ENCODE measurements at places on chromosomes 4 and X.

GRCh38 chr4:108454227-108454626 lies 166.1 kb upstream of the RPL34 start:
- DNase-seq, result no peak

DNA sequence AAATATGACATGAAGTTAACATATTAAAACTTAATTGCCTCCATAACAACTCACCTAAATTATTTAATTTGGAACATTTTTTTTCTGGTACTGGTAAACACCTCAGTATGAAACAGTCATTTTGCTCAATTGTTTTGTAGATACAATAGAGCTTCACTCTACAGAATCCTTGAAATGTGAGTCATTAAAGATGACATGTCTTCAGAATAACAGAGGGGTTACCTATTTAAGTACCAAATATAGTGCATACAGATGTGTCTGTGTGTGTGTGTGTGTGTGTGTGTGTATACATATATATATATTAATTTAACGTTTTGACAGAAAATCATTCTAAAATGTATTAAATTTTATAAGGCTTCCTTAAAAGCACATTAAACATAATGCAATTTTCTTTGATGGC lies 297.6 kb downstream of the INPP4B start:
- DNase-seq, result no peak

GRCh38 chr4:113330200-113330599 lies 280.7 kb downstream of the ANK2 start:
- DNase-seq, result no peak

DNA sequence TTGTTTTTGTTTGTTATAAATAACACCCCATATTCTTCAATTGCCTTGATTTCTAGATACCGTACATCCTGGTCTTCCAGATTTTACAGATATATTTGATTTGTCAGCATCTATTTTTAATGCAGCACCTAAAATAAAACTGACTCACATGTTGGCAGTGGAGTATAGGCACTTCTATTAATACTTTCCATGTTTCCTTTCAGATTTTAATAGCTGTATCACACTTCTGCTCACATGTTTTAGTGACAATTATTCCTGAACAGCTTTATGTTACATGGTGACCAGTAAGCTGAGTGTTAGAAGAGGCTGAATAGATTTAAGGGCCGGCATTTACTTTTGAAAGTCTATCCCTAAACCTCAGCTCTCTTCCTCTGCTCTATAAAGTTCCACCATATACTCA lies 46.1 kb downstream of the C4orf46 start:
- no peak for DNase-seq

DNA sequence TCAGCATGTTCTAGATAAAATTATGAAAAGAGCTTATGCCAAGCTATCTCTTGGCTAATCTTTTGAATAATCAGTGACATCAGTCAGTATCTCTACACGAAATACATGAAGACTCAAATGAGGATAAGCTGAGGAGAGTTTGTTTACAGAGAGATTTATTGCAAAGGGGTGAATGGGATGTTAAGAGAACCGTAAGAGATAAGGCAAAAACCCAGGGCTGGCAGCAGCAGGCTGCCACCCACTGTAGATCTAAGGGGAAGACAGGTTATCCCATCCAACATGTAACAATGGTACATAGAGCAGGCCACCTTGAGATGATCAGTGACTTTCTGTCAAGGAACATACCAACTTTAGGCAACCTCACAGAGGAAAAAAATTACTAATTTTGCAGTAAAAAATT lies 432.1 kb upstream of the NR3C2 start:
- DNase-seq, result no peak

- DNase-seq, result no peak
Observed at GRCh38 chr4:109315818-109316217, 13.4 kb upstream of the COL25A1 start.

DNA sequence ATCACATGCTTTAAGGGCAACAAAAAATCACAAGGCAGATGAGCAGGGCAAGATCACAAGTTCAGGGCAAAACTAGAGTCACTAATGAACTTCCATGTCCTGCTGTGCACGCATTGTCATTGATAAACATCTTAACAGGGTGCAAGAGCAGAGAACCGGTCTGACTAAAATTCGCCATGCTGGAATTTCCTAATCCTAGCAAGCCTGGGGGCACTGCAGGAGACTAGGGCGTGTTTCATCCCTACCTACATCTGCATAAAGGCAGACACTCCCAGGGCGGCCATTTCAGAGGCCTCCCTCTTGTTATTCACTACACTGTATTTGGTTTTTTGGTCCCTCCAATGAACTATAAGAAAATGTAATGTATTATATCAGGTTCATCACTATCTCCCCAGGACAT lies 203.6 kb downstream of the ARHGEF9 start:
- no peak for DNase-seq

DNA sequence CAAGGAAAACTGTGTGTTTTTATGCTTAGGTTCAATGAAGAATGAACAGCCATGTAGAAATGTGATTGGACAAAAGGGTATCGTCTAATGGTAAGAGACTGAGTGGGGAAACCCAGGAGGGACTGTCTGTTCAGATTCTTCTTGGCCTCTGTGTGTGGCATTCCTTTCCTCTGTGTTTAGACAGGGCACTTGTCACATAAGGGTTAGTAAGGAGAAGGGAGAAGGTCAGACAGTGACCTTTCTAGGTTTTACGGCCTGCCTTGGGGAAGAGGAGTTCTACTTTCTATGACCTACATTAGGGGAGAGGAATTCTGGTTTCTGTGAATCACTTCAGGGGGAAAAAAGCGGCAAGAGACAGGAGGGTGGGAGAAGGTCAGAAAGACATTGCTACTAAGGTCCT lies 119.5 kb downstream of the GC start:
- DNase-seq, result no peak

- DNase-seq, result no peak
Observed at GRCh38 chr4:111216791-111217190, 593.9 kb upstream of the PITX2 start.

DNA sequence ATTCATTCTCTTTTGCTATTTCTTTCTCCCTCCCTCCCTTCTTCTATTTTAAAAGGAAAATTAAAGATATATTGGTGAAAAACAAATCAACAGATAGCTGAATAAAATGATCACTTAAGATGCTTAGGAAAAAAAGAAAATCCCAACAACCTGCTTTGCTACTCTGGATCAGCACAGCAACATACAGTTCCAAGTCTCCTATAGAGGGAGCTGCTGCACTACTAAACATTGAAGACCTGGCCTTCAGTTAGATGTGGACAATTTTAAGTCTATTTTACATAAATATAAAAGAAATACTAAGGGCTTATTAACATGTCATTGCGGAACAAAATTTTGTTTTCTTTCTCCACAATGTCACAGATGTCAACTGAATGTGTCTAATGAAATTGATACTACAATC lies 226.4 kb downstream of the MAGEB5 start:
- DNase-seq, result no peak

DNA sequence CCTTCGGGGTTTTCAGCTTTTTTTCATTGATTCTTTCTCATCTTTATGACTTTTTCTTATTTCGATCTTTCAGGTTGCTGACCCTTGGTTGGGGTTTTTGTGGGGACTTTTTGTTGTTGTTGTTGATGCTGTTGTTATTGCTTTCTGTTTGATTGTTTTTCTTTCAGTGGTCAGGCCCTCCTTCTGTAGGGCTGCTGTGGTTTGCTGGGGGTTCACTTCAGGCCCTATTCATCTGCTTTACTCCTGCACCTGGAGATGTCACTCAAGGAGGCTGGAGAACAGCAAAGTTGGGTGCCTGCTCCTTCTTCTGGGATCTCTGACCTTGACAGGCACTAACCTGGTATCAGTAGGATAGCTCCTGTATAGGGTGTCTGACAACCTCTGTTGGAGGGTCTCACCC lies 39.9 kb upstream of the PCDH18 start:
- no peak for DNase-seq

GRCh38 chr4:26796081-26796480 lies 64.6 kb upstream of the STIM2 start:
- DNase-seq, result no peak

GRCh38 chr4:145626623-145626982 lies 7.4 kb downstream of the MMAA start:
- no peak for DNase-seq

- no peak for DNase-seq
Observed at GRCh38 chr4:110188113-110188512, 10.3 kb downstream of the ELOVL6 start.

GRCh38 chr4:122798101-122798500 lies 28.5 kb upstream of the FGF2 start:
- DNase-seq, result no peak

DNA sequence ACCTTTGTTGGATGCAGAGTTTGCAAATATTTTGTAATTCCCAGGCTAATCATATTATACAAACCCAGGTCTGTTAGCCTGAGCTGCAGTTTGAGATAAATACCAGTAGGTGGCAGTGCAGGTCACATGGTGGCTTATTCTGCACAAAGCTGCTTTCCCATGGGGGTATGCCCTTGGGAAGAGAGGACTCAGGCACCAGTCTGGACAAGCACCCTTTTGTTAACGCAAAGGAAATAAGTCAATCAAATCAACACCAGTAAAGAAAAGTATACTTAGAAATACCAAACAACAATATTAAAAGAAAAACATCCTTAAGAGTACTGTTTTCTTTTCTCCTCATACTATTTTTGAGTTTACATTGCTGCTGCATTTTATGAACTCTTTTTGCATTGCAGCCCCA lies 389.0 kb upstream of the ZFP42 start:
- no peak for DNase-seq

DNA sequence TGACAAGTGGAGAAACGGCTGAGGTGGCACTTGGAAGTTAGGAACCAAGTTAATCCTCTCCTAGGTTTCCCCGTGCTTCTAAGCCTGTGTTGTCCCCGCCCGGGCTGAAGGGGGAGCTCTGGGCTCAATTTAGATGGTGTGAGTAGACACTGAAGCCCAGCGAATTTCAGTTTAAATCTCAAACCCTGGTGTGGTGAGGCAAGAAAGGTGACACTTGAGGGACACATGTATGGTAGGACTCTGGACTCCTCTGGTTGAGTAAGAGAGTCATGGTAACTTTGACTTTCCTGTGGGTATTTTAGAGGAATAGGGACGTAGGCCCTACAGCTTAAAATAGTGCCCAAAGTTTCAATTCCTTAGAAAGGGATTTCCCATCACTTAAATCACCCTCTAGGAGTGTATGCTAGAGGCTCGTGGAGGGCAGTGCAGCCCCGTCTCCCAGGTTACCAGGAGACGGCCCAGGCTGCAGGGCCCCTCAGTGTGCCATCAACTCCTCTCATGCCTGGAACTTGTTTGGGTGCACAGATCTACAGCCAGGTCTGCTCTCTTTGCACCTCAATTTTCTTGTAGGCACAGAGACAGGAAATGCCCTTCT lies 24.0 kb downstream of the HAND2 start:
- DNase-seq, result no peak

GRCh38 chr4:128600996-128601871 lies 208.3 kb upstream of the JADE1 start:
- no peak for DNase-seq

GRCh38 chrX:45807572-45808425 lies 607.1 kb upstream of the DIPK2B start:
- DNase-seq, result no peak

- DNase-seq, result no peak
Observed at GRCh38 chr4:183508697-183509335, 4.0 kb downstream of the ING2 start.

DNA sequence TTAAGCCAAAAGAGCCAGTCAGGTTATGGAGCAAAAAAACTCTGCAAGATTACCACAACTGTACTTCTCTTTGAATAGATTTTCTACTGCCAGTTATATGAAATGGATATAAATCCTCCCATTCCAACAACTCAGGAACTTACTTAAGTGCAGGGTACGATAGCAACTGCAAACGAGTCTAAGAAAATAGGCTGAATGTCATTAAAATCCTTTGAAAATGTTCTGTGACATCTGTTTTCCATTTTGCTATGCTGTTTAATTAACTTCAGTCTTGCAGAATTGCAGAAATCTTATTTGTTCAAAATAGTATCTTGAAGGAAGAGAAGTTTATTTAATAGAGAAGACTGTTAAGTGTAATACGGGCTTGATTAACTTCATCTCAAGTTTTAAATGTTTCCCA lies 243.8 kb downstream of the PALLD start:
- no peak for DNase-seq

- no peak for DNase-seq
Observed at GRCh38 chrX:625137-625691, 5.4 kb upstream of the SHOX start.

DNA sequence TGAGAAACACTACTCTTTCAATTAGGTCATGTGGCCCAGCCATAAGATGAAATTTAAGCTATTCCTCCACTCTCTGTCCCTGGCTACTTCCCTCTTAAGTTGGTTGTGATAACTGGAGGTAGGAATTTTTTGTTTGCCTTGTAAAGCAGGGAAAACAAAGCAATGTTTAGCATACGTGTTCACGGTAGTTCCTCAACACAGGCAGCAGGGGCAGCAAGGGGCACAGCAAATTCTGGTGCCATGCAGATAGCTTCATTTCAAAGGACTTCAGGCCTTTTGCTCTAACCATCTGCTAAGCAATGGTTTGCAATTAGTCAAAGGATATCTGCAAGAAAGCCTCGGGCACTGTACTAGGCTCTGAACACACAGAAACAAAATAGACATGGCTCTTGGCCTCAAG lies 330.2 kb downstream of the ZIC3 start:
- DNase-seq, result no peak

- no peak for DNase-seq
Observed at GRCh38 chr4:56128213-56128612, 179.5 kb downstream of the CEP135 start.

GRCh38 chrX:46572340-46572936 lies 1.1 kb upstream of the CHST7 start:
- DNase-seq, result no peak

DNA sequence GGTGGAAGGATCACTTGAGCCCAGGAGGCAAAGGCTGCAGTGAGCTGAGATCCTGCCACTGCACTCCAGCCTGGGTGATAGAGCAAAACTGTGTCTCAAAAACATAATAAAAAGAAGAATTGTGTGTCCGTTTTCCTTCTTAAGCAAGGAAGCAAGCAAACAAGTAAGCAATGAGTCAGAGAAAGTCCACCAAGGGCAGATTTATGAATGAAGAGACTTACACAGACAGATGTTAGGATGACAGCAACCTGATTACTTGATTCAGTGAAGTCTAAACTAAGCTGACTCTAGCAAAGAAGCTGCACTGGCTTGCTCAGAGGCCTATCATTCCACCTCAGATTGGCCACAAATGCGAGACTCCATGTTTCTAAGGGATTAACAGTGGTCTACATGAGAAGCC lies 34.1 kb upstream of the SCML1 start:
- no peak for DNase-seq

GRCh38 chr4:85431881-85432485 lies 43.0 kb upstream of the ARHGAP24 start:
- no peak for DNase-seq

DNA sequence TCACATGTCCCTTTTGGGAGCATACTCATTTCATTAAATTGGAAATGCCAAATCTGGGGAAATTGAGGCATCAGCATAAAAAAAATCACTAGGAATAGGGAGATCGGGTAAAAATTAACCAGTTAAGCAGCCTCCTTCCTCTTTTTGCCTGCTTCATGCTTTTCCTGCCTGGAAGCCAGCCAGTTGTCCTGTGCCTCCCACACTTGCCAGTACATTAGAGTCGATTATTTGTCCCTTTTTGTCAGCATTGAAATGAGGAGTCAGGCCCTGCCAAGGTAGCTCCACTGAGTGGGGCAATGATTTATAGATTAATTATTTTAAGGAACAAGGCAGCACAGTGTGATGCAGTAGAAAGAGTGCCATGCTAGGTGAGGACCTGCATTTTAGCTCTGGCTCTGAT lies 55.3 kb downstream of the SH2D1A start:
- no peak for DNase-seq

Measured in stimulated activated CD4-positive, alpha-beta T cell treated with anti-CD3 and anti-CD28 coated beads, Interleukin-15, amount 100 ng/mL, for 48 hours (primary cell).